ENCODE measurements at places on chromosomes 4 and X.

DNA sequence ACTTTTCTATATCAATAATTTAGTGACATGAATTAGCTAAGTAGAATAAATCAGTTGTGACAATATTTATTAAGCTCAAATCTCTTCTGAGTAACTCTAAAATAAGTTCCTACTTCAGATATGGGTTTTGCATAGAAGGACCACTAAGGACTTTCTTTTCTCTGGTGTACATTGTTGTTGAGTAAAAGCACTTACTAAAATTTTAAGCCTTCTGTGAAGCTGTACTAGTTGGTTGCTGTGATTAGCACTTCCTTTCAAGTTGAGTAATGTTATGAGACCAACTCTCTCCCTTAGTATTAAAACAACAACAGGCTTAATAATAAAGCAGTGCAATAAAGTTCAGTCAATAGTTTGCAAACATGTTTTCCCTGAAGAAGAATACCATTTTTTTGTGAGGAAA is 667.4 kb upstream of the NDST4 start:
- no peak for DNase-seq

- DNase-seq, result peak; percentile 43
Measured at GRCh38 chr4:55172694-55173287, 47.4 kb upstream of the KDR start.

GRCh38 chrX:53287493-53288138 is 6.2 kb upstream of the IQSEC2 start:
- DNase-seq, result no peak

- no peak for DNase-seq
Measured at GRCh38 chr4:1377606-1378261, 28.5 kb downstream of the NKX1-1 start.

DNA sequence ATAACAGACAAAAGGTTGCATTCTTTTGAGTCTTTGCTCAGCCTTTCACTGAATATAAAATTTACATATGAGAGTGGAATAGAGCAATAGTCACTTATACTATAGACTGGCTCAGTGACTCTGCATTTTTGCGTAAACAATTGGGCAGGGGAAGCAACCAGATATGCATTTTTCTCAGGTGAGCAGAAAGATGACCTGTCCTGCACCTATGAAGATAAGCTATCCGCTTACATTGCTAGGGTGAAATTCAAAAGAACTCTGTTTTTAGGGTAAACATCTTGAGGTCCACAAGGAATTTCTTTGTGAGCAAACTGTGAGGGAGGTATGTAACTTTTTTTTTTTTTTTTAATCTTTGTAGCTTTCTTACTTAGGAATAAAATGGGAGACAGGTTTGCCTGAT is 602.4 kb upstream of the PRKX start:
- DNase-seq, result peak; percentile 9

GRCh38 chrX:45381366-45381765 is 180.7 kb upstream of the DIPK2B start:
- no peak for DNase-seq
